ENCODE measurements at places on chromosomes 5 and 9. TPM values are rescaled to one million over a fixed set of nuclear protein-coding genes. Genes with fewer than 3 reads are reported as not detected.

RORB gene
- total RNA-seq = 0.35 TPM

GRIA1 gene
- total RNA-seq = 1.8 TPM

TAF11L7 gene
- total RNA-seq = not detected

SGCD gene
- total RNA-seq = 26.6 TPM

SLC6A19 gene
- 33.0 TPM for total RNA-seq

ANKRD31 gene
- total RNA-seq = 0.41 TPM

NXNL2 gene
- 3.4 TPM for total RNA-seq

GPR151 gene
- not detected for total RNA-seq

AHRR gene
- total RNA-seq = 6.4 TPM

RPL35 gene
- 1,984 TPM for total RNA-seq

PPIC gene
- 30.5 TPM for total RNA-seq

SOHLH1 gene
- not detected for total RNA-seq

SPOCK1 gene
- 9.9 TPM for total RNA-seq

VCP gene
- total RNA-seq = 284 TPM

OMD gene
- 4.1 TPM for total RNA-seq

RELL2 gene
- 1.2 TPM for total RNA-seq

TLR4 gene
- total RNA-seq = 18.2 TPM

PIP5KL1 gene
- 2.3 TPM for total RNA-seq

SH3PXD2B gene
- total RNA-seq = 16.2 TPM

C5orf52 gene
- total RNA-seq = not detected

PROB1 gene
- 11.2 TPM for total RNA-seq
